Activated CD4-positive, alpha-beta memory T cell treated with anti-CD3 and anti-CD28 coated beads for 36 hours (primary cell): ENCODE measurements at places on chromosomes 5 and 9. TPM values are rescaled to one million over a fixed set of nuclear protein-coding genes. Genes with fewer than 3 reads are reported as not detected.

- no peak overlapping the region for H3K4me3 ChIP-seq
- no peak for DNase-seq
- H3K27me3 ChIP-seq = no peaks in the 10 kb centered on the region
- H3K36me3 ChIP-seq = peaks cover 10% of the 10 kb centered on the region
- peaks cover 12% of the 10 kb centered on the region for H3K4me1 ChIP-seq
- H3K27ac ChIP-seq = no peak overlapping the region
Observed at GRCh38 chr5:37436146-37436934, 57.2 kb downstream of the WDR70 start.

The C9 gene
- not detected for total RNA-seq

DNA sequence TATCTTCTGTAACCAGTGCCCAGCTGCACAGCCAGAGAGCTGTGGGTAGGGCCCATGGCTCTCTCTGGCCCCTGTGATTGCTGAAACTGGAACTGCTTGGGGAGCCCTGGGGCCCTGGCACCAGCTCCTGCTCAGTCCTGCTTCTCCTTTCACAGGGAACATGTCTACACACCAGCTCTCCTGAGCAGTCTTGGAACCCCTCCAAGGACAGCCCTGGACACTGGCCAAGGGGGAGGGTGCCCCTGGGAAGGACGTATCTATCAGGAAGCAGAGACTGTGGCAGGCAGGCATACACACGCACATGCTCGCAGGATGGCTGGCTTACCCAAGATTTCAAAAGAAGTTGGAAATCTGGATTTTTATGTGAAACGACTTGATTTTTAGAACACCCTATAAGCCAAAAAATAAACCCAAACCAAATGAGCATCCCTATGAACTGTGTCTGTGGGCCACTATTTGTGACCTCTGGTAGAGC is 8.8 kb upstream of the TRAF1 start:
- peak overlapping the region; percentile 99 for H3K27ac ChIP-seq
- no peaks in the 10 kb centered on the region for H3K27me3 ChIP-seq
- H3K4me3 ChIP-seq = peak overlapping the region; percentile 48

GRCh38 chr5:26700759-26701384 is 337.5 kb downstream of the CDH9 start:
- H3K4me3 ChIP-seq = no peak overlapping the region
- DNase-seq = no peak
- H3K27me3 ChIP-seq = no peaks in the 10 kb centered on the region
- H3K4me1 ChIP-seq = no peaks in the 10 kb centered on the region
- no peaks in the 10 kb centered on the region for H3K36me3 ChIP-seq

The MARCOL gene
- not detected for total RNA-seq

GRCh38 chr5:139696894-139697658 is 48.9 kb downstream of the CXXC5 start:
- DNase-seq = peak; percentile 42
- peaks cover 16% of the 10 kb centered on the region for H3K4me1 ChIP-seq
- H3K27ac ChIP-seq = no peak overlapping the region

The PCDH1 gene
- total RNA-seq = not detected

The PAEP gene
- not detected for total RNA-seq

The LCN10 gene
- total RNA-seq = 1.5 TPM

DNA sequence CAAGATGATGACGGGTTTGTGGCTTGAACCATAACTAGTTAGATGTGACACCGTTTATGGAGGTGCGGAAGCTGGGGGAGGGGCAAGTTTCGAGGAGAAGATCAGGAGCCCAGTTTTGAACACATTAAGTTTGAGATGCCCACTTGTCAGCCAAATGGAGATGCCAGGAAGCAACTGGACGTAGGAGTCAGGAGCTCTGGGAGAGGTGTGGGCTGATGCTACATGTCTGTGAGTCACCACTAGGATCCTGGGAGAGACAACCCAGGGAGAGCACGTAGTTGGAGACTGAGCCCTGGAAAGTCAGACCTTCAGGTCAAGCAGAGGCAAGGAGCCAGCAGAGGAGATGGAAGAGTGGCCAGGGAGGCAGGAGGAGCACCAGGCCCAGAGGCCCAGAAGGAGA is 48.8 kb upstream of the SLC25A51 start:
- H3K27me3 ChIP-seq = no peaks in the 10 kb centered on the region
- no peak overlapping the region for H3K4me3 ChIP-seq
- peaks cover 26% of the 10 kb centered on the region for H3K4me1 ChIP-seq
- H3K27ac ChIP-seq = no peak overlapping the region
- no peak for DNase-seq
- no peaks in the 10 kb centered on the region for H3K36me3 ChIP-seq

DNA sequence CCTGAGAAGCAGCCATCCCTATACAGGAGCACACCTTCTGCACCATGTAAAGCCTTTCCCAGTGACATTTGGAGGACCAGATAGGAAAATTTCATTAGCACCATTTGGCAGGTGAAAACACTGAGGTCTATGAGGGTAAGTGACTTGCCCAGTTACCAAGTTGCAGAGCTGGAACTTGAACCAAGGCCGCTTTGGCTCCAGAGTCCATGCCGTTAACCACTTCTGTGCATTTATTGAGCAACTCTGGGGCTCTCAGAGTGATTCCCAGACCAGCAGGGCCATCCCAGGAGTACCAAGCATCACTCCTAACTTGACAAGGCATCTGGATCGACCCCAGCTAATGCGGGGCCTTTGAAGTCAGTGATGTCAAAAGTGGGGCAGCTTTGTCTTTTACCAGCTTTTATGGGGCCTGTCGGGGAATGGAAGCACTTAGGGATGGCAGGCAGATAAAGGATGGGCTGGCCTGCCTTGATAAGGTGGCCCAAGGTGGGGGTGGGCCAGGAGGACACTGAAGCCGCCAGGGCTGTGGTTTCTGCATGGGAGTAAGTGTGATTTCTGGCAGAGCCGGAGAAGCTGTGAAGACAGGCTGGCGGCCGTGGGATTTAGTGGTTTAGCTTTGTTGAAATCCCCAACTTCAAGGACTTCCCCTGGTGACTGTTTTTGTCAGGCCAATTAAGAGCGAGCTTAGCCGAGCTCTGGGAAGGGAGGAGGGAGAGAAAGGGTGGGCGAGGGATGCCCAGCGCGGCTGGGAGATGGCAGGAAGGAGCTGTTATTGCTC is 127.3 kb downstream of the MACROH2A1 start:
- H3K4me3 ChIP-seq = no peak overlapping the region
- H3K4me1 ChIP-seq = no peaks in the 10 kb centered on the region
- H3K27me3 ChIP-seq = peaks cover 4% of the 10 kb centered on the region
- no peak for DNase-seq
- no peak overlapping the region for H3K27ac ChIP-seq
- H3K36me3 ChIP-seq = no peaks in the 10 kb centered on the region

- peaks cover 96% of the 10 kb centered on the region for H3K36me3 ChIP-seq
- no peaks in the 10 kb centered on the region for H3K27me3 ChIP-seq
- no peak for DNase-seq
- H3K4me3 ChIP-seq = no peak overlapping the region
- peaks cover 100% of the 10 kb centered on the region for H3K4me1 ChIP-seq
Observed at GRCh38 chr5:170288151-170288550, 9.4 kb downstream of the LCP2 start.

The SPATA31C1 gene
- total RNA-seq = not detected

- no peaks in the 10 kb centered on the region for H3K27me3 ChIP-seq
- H3K27ac ChIP-seq = no peak overlapping the region
- no peaks in the 10 kb centered on the region for H3K36me3 ChIP-seq
- H3K4me1 ChIP-seq = no peaks in the 10 kb centered on the region
Observed at GRCh38 chr9:134369416-134370212, 43.4 kb downstream of the RXRA start.

The SEC24A gene
- 30.8 TPM for total RNA-seq

- H3K27ac ChIP-seq = no peak overlapping the region
- no peak for DNase-seq
- no peaks in the 10 kb centered on the region for H3K4me1 ChIP-seq
- no peaks in the 10 kb centered on the region for H3K36me3 ChIP-seq
Observed at GRCh38 chr5:133581918-133582317, 30.4 kb downstream of the FSTL4 start.

GRCh38 chr5:58156973-58157701 is 302.7 kb downstream of the PLK2 start:
- H3K27me3 ChIP-seq = no peaks in the 10 kb centered on the region
- H3K36me3 ChIP-seq = no peaks in the 10 kb centered on the region
- no peak for DNase-seq
- no peak overlapping the region for H3K4me3 ChIP-seq
- H3K27ac ChIP-seq = no peak overlapping the region

The LCN2 gene
- total RNA-seq = not detected

The NUTM2F gene
- total RNA-seq = not detected

- no peak overlapping the region for H3K27ac ChIP-seq
- peaks cover 15% of the 10 kb centered on the region for H3K27me3 ChIP-seq
- no peak overlapping the region for H3K4me3 ChIP-seq
- H3K4me1 ChIP-seq = peaks cover 13% of the 10 kb centered on the region
Observed at GRCh38 chr5:138495351-138495750, 30.1 kb downstream of the EGR1 start.

DNA sequence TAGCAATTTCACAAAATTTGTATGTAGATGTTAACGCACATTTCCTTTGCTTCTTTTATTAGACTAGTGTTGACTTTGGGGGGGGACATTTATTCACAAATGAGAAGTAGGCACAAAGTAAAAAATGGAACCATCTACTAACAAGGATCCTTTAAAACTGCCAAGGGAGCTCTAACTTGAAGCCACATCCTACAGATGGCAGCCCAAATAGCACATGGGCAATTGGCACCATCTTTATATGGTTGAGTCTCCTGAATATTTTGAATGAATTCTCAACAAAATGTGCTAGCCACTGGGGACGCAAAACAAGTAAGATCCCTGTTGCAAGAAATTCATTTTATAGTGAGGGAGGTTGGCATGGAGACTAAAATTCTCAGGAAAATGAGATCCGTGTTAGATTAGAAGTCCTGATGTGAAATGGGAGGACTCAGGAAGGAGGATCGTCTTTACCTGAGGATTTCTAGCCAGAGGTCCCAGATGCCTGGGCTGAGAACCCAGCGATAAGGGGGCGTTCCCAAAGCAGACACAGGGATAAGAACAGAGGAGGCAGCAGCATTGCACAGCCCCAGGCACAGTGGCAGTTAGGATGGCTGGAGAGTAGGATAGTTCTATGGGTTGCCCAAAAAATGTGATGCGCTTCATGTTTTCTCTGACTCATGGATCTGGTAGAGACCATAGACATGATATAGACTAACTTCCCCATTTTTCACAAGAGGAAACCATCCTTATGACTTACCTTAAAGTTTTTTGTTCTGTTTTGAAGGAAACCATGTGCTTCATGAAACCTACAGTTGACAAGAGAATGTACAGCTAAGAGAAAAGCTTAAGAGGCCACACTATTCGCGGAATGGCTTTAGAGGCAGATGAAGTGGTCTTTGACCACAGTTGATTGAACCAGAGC is 37.4 kb downstream of the C9orf152 start:
- no peak overlapping the region for H3K27ac ChIP-seq
- H3K36me3 ChIP-seq = peaks cover 20% of the 10 kb centered on the region
- H3K4me3 ChIP-seq = no peak overlapping the region
- peaks cover 6% of the 10 kb centered on the region for H3K4me1 ChIP-seq
- H3K27me3 ChIP-seq = no peaks in the 10 kb centered on the region

DNA sequence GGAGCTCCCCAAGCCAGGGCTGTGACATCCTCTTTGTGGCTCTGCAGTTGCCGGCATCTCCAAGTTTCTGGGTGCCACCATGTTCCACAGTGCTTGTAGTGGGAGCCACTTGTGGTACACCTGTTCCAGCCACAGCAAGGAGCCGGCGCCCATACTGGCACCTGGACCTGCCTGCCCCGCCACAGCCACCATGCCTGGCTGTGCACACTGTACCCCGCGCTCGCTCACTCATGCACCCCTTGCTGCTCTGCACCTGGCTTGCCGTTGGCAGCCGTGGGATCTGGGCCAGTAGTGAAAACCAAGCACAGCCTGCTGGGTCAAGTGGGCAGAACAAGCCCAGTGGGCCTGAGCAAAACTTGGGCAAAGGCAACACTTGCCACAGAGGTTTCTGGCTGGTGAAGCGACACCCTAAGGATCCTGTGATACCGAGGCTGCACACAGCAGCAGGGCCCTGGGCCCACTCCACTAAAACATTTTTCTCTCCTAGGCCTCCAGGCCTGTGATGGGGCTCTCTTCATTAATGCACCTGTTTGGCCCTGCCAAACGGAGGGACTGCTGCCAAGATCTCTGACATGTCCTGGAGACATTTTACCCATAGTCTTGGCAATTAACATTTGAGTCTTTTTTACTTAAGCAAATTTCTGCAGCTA is 2.8 kb downstream of the TRIM36 start:
- H3K4me3 ChIP-seq = no peak overlapping the region
- no peak for DNase-seq
- no peak overlapping the region for H3K27ac ChIP-seq
- peaks cover 6% of the 10 kb centered on the region for H3K4me1 ChIP-seq
- peaks cover 6% of the 10 kb centered on the region for H3K36me3 ChIP-seq

GRCh38 chr5:141762790-141763368 is 80.8 kb upstream of the ARAP3 start:
- H3K27ac ChIP-seq = no peak overlapping the region
- no peaks in the 10 kb centered on the region for H3K36me3 ChIP-seq
- DNase-seq = no peak
- H3K27me3 ChIP-seq = peaks cover 26% of the 10 kb centered on the region
- peaks cover 5% of the 10 kb centered on the region for H3K4me1 ChIP-seq
- no peak overlapping the region for H3K4me3 ChIP-seq

The HSPB3 gene
- total RNA-seq = not detected

DNA sequence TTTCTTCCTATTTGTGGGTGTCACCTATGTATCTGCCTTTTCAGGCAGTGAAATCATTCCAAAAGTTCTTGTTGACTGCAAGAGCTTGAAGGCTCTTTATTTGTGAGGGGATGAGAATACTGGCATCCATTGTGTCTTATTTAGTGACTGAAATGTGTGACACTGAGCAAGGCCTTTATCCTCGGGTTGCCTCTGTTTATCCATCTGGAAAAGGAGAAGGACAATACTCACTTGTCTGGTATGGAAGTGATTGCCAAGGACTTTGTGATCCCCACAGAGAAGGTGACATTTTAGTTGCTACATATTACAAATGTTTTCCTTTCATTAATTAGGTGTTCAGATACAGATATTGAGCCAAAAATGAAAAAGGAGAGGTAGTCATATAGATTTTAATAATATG is 80.2 kb downstream of the ARRDC3 start:
- H3K27me3 ChIP-seq = no peaks in the 10 kb centered on the region
- H3K4me3 ChIP-seq = no peak overlapping the region
- no peak for DNase-seq
- H3K4me1 ChIP-seq = no peaks in the 10 kb centered on the region

- peaks cover 23% of the 10 kb centered on the region for H3K4me1 ChIP-seq
- peak overlapping the region; percentile 72 for H3K27ac ChIP-seq
- H3K27me3 ChIP-seq = no peaks in the 10 kb centered on the region
- no peaks in the 10 kb centered on the region for H3K36me3 ChIP-seq
Observed at GRCh38 chr9:5493679-5494511, 16.4 kb upstream of the PDCD1LG2 start.

GRCh38 chr9:137273611-137274320 is 3.8 kb upstream of the TOR4A start:
- peaks cover 18% of the 10 kb centered on the region for H3K4me1 ChIP-seq
- DNase-seq = no peak
- H3K4me3 ChIP-seq = no peak overlapping the region
- H3K27ac ChIP-seq = no peak overlapping the region
- no peaks in the 10 kb centered on the region for H3K27me3 ChIP-seq

The SLC25A2 gene
- total RNA-seq = 0.31 TPM

The FOXD4L5 gene
- not detected for total RNA-seq
